ENCODE measurements at places on chromosomes 7 and 10.

- DNase-seq = no peak
Measured at GRCh38 chr10:21943633-21944265, 59.8 kb downstream of the DNAJC1 start.

GRCh38 chr7:1902231-1902855 is 232.3 kb downstream of the ELFN1 start:
- DNase-seq = no peak

DNA sequence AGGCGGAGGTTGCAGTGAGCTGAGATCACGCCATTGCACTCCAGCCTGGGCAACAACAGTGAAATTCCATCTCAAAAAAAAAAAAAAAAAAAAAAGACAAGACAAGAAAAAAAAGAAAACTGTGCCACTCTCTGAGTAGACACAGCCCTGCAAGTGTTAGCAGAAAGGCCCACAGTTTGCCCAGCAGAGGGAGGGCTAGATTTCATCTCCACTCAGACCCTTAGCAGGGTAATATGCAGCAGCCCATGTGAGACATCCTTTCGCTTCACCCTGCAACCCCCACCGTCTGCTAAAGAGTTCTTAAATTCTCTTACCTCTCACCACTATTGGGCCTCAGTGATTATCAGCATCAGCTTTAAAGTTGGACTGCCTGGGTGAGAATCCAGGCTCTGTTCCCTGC is 38.2 kb downstream of the CTNNA3 start:
- no peak for DNase-seq

GRCh38 chr10:98041352-98042043 is 11.1 kb upstream of the CRTAC1 start:
- peak; percentile 48 for DNase-seq

DNA sequence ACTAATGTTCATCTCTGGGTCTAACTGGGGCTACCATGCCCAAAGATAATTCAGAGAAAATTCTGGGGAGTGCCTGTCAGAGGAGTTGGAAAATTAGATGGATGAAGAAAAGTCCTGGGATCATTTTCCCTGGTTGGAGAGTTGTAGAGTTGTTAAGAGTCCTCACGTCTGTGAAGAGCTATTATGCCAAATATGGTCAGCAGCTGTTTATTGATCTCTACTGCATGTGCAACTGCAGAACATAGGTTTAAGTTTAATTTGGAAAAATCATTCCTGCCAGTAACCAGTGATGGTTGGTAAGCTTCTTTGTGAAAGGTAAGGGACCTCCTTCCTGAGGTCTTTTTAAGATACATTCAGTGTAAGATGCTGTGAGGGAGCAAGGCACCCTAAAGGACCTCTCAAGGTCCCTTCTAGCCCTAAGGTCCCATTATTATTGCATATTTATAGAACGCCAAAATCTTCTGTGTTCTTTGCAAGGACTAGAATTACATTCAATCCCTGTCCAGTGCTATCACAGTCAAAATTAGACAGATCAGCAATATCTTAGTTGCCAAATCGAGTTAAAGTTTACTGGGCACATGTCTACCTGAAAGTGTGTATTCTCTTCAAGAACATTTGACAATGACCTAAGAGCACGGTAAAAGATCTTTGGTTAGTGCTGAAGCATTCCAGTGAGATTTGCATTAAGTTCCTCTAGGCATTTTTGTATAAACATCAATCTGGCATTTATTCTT is 62.7 kb downstream of the VTI1A start:
- DNase-seq = peak; percentile 12

DNA sequence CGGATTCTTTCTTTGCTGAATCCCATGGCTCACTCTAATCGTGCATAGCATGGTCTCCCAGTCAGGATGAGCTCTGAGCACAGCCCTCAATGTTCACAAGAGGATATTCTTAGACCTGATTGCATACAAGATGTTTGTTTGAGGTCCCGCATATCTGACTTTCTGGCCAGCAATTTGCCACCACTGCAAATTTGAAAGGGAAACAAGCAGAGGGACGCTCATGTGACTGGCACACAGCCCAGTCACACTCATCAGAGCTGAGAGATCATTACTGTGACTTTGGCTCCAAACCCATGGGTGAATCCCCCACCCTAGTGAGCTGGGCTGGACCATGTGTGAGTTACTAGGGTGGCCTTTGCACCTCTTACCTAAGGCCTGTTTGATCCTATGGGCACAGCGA is 9.9 kb downstream of the TAS2R41 start:
- DNase-seq = no peak

GRCh38 chr7:41977151-41977651 is 259.8 kb downstream of the GLI3 start:
- peak; percentile 47 for DNase-seq

DNA sequence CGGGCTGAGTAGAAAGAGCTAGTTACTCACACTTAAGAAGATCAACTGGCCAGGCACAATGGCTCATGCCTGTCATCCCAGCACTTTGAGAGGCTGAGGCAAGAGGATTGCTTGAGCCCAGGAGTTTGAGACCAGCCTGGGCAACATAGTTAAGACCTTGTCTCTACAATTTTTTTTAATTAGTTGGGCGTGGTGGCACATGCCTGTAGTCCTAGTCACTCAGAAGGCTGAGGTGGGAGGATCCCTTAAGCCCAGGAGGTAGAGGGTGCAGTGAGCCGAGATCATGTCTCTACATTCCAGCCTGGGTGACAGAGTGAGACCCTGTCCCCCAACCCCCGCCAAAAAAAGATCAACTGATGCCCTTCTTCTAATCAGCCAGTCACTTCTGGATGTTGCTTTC is 74.6 kb upstream of the ATP6V0A4 start:
- no peak for DNase-seq

- peak; percentile 89 for DNase-seq
Measured at GRCh38 chr7:36303202-36304098, 86.2 kb upstream of the ANLN start.

GRCh38 chr10:27794157-27794556 is 48.5 kb upstream of the MKX start:
- DNase-seq = no peak

DNA sequence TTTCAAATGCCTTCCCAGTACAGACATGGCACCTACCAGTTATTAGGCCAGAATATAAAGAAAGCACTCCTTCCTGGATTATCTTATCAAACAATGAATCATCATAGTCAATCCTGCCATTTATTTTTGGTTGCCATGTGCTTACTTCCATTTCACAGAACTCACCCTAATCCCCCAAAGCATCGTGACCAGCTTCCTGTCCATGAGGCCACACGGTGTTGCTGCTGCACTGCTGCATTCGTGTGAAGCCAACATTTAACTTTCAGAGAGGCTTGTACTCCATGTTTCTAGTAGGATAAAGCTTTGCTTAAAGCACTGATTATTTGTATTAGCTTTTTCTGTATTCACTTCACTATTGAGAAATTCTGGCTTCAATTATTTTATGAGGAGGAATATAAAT is 14.4 kb downstream of the COL28A1 start:
- peak; percentile 37 for DNase-seq

DNA sequence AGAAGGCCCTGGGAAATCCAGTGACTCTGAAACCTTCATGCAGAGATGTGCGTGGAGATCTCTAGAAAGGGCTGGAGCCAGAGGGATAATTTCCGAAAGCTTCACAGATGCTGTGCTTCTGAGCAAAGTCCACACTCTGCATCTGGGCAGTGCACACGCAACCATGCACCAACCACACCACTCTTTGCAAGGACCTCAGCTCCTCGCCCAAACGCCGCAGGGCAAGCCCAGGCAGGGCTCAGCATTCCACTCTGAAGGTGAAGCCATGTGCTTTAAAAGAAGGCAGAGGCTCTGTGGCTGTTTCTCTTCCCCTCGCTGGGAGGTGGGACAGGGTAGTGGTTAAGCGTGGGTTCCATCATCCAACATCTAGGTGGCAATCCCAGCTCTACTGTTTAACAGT is 48.4 kb downstream of the ASB13 start:
- no peak for DNase-seq

DNA sequence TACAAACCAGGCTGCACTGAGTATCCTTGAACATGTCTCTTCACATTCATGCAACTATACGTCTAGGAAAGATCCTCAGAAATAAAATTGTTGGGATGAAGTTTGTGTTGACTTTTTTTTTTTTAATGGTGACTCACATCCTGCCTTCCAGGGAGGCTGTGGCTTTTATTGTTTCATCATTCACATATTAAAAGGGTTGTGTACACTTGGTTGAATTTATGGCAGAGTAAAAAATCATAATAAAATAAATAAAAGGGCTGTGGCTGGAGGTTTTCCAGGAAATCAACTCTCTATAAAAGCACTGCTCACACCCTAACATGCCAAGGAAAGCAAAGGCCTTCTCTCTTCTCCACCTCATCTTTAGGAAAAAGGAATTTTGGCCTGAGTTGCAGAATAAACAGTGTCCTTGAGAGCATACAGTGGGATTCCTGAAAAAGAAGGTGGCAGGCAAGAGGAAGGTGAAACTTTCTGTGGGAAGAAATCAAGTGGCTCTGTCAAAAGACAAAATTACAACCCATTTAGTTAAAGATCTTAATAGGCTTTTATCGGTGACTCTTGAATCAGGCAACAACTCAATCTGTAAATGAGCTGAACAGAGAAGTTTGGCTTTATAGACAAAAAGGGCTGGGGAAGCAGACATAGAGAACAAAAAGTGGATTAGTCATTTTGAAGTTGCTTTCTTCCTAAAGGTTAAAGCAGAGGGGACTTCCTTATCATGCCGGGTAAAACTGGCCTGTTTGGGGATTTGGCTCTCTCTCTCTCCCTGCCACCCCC is 41.6 kb upstream of the FHIP2A start:
- DNase-seq = no peak

GRCh38 chr10:100984672-100985177 is 2.6 kb downstream of the MRPL43 start:
- DNase-seq = no peak

- no peak for DNase-seq
Measured at GRCh38 chr7:40324914-40325313, 190.1 kb downstream of the SUGCT start.

DNA sequence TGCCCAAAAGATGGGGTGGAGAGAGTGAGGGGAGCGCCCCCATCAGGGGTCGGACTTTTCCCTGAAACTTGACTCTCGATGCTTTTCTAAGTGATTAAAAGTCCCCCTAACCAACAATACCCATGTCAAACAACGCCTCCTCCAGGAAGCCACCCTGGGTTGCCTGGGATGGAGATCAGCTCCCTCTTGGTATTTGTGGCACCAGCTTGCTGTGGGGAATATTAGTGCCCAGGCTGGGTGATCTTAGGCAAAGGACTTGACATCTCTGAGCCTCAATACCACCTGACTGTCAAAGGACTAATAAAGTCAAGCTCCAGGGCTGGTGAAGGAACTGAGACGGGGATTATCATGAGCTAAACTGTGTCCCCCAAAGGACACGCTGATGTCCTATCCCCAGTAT is 18.2 kb upstream of the ELFN1 start:
- DNase-seq = no peak

GRCh38 chr7:90897961-90898469 is 301.9 kb downstream of the CDK14 start:
- peak; percentile 30 for DNase-seq

DNA sequence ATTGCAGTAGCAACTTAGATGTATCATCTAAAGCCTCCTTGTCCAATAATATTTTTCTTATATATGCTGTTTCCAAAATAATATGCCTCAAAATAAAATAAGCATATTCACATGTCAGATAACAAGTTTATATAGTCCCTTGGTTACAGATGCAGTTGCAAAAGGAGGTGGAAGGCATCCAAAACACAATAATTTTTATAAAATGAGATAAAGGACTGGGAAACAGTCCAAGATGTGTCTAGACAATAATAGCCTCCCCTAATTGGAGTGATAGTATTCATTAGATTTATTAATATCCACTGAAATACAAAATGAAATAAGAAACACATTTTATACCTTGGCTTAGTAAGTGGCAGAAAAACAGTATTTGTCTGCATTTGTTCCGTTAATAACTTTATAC is 30.3 kb downstream of the BCAP29 start:
- no peak for DNase-seq

DNA sequence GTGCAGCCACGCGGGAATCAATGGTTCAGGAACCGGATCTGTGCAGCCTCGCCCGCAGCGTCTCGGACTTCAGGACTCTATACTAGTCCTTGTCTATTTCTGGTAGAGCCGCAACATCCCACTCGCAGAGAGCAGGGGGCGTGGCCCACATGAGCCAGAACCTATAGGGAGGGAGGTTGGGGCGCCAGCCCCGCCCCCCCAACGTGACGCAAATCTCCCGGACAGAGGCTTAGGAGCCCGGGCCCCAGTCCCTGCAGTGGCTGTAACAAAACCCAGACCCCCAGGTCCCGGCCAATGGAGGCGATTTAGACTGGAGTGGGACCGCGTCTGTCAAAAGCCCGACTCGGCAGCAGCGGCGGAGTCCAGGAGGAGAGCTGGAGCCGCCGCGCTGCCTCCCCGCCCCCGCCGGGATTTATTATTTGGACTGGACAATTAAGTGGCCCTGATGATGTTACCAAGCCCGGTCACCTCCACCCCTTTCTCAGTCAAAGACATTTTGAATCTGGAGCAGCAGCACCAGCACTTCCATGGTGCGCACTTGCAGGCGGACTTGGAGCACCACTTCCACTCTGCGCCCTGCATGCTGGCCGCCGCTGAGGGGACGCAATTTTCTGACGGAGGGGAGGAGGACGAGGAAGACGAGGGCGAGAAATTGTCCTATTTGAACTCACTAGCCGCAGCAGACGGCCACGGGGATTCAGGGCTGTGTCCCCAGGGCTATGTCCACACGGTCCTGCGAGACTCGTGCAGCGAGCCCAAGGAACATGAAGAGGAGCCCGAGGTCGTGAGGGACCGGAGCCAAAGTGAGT is at the start of gene NKX2-3:
Gene NKX2-3, plus strand, starts transcription at position 256 of the 809 bp plus-strand sequence. Its CDS starts 190 bp downstream, at position 446.
- no peak for DNase-seq

- DNase-seq = no peak
Measured at GRCh38 chr7:39357648-39358047, 208.6 kb upstream of the YAE1 start.

GRCh38 chr7:77570330-77571011 is 33.4 kb downstream of the PTPN12 start:
- no peak for DNase-seq

GRCh38 chr10:35501923-35502322 is 103.2 kb upstream of the GJD4 start:
- no peak for DNase-seq

GRCh38 chr7:149431486-149432120 is 29.3 kb downstream of the ZNF777 start:
- no peak for DNase-seq

- no peak for DNase-seq
Measured at GRCh38 chr7:573269-573932, 53.8 kb upstream of the PDGFA start.

DNA sequence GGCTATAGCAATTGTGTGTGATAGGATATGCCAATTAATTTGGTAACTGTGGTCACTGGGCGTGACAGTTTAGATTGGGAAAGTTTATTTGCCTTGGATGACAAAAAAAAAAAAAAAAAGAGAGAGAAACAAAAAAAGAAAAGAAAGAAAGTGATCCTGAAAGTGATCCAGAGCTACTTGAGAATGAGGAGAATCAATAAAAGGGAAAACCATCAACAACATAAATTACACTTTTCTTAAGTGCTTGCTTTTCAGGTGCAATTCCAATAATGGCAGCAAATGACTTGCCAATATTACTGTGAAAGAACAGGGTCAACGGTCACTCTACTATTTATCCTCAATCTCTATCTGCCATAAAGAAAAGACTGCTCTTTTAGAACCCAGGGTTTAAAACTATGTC is 191.8 kb upstream of the SEMA3C start:
- no peak for DNase-seq
